ENCODE measurements at places on chromosomes 7 and 10.
A peak's percentile ranks its signal among the peaks of the same experiment; 100 is the strongest.

DNA sequence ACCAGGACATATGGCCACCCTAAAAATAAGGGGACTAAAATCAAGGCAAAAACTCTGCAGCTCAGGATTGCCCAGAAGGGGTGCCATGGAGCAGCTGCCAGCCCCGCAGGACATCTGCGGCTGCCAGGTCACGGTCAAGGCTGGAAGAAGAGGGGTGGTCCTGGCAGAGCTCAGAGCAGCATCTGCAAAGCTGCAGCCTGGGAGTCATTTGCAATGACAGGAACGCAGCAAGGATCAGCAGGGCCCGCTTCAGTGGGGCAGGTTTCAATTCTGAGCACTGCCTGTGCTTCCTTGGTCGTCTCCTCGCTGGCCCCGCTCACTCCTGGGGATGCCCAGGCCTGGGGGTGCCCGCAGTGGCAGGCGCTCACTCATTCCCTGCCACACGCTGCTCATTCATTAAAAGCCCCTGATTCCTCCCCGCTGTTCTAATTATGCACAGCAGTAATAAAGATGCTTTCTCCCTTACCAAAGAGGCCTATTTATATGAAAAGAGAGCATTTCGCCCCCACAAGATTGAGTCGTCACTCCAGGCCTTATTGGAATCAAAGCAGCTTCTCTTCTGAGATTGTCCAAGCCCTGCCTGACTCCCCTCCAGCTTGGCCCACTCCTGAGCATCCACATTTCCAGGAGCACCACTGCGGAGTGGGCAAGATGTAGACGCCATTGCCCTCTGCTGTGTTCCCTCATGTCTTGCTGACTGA lies 4.6 kb downstream of the HSPA12A start:
- DNase-seq = no peak

- no peak for DNase-seq
Observed at GRCh38 chr7:151927011-151927410, 29.2 kb upstream of the GALNTL5 start.

- no peak for DNase-seq
Observed at GRCh38 chr10:11135709-11136108, 118.0 kb downstream of the CELF2 start.

- DNase-seq = no peak
Observed at GRCh38 chr10:22475651-22476600, 130.6 kb downstream of the SPAG6 start.

DNA sequence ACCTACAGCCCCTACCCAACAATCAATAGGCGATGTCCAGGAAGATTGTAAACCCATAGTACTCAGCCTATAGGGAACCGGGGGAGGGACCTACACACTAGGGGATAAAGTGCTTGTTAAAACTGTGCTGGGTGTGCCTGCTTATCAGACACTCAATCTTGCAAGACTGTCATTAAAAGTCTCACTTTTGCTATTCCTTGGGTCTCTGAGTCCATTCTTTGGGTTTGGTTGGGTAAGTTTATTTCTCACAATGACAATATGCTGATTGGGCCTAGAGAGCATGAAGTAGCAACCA lies 45.6 kb downstream of the PTPRE start:
- no peak for DNase-seq

DNA sequence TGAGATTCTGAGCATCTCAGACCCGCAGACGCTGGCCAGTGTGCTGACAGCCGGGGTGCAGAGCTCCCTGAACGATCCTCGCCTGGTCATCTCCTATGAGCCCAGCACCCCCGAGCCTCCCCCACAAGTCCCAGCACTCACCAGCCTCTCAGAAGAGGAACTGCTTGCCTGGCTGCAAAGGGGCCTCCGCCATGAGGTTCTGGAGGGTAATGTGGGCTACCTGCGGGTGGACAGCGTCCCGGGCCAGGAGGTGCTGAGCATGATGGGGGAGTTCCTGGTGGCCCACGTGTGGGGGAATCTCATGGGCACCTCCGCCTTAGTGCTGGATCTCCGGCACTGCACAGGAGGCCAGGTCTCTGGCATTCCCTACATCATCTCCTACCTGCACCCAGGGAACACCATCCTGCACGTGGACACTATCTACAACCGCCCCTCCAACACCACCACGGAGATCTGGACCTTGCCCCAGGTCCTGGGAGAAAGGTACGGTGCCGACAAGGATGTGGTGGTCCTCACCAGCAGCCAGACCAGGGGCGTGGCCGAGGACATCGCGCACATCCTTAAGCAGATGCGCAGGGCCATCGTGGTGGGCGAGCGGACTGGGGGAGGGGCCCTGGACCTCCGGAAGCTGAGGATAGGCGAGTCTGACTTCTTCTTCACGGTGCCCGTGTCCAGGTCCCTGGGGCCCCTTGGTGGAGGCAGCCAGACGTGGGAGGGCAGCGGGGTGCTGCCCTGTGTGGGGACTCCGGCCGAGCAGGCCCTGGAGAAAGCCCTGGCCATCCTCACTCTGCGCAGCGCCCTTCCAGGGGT lies 703 bp downstream of the RBP3 start:
- no peak for DNase-seq

- no peak for DNase-seq
Observed at GRCh38 chr7:73685311-73685710, 1.9 kb downstream of the BUD23 start.

- no peak for DNase-seq
Observed at GRCh38 chr10:7267142-7267541, 143.7 kb downstream of the SFMBT2 start.

DNA sequence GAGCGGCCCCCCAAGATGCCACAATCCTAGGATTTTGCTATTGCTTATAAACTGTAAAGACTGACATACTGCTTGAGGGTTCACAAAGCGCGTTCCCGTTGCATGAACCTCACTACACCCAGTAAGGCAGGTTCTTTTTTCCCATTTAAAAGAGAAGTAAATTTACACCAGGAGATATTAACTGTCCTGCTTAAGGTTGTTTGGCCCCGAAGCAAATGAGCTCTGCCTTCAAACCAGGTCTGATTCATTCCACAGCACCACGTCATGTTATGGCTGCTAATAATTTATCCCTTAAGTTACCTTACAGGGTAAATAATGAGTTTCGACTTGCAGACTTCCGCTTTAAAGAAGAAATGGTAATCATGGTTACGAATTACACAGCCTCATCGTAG lies 559 bp upstream of the FKBP14 start:
- no peak for DNase-seq

DNA sequence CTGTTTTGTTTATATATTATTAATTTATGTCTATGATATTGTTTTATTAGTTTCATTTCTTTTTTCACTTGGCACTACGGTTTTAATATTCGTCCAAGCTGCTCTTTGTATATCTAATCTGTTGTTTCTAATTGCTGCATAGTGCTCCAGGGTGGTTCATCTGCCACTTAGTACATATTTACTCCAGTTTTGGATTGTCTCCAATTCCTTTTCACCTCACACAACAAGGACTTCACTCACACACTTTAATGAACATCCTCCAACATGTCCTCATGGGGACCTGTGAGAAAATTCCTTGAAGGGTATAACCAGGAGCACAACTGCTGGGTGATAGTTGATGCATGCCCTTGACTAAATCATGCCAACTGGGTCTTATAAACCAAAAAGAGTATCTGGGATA lies 14.1 kb upstream of the NOC3L start:
- DNase-seq = no peak

GRCh38 chr10:38127812-38128211 lies 33.7 kb downstream of the ZNF37A start:
- no peak for DNase-seq

GRCh38 chr7:88522771-88523293 lies 216.1 kb upstream of the STEAP4 start:
- DNase-seq = no peak

DNA sequence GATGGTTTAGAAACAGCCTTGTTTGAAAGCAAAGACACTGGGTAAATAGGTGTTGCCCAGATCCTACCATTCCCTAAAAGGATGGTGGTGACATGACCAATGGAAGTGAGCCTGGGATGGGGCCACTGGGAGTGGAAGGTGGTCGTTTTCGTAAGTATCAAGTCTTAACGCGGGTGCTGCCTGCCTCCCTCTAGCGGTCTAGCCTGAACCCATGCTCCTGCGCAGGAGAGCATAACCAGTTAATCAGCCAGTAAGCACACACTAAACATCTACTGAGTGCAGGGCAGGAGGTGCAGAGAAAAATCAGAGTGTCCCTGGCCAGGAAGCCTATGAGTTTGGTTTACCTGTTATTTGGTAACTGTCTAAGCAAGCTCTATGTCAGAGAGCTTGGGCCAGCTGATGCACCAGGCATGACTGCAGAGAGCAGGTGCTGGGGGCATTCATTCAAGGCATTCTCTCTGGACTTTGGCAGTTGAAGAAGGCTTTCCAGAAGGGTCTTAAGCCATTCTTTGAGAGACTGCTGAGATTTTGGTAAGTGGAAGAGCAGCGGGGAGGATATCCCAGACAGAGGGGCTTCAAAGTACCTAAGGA lies 930 bp downstream of the GARIN1A start:
- DNase-seq = no peak

- DNase-seq = no peak
Observed at GRCh38 chr10:103859161-103860086, 4.0 kb upstream of the SH3PXD2A start.

GRCh38 chr10:57743711-57744110 lies 524.0 kb downstream of the IPMK start:
- no peak for DNase-seq

GRCh38 chr10:49176310-49177268 lies 11.6 kb downstream of the TMEM273 start:
- DNase-seq = peak; percentile 48

DNA sequence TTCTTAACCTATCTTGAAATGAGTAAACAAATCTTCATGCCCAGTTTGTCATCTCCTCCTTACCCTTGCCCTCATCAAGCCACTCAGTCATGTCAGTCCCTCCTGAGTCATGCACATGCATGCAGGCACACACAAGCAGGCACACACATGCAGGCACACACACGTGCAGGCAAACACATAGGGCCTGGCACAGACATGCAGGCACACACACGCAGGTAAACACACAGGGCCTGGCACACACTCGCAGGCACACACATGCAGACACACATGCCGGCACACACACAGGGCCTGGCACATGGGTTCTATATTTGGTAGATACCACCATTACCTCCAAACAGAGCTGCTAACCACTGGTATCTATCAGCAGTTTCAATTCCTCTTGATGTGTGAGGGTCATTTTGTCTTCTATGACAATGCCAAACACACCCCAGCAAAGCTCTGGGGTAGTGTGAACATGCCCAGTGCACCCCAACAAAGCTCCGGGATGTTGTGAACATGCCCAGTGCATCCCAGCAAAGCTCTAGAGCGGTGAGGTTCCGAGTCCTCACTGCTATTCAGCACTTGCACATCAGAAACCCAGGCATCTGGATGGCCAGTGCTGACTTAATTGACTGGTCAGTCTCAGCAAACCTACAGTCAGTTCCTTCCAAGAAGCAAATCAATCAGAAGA lies 563.8 kb downstream of the PTPRN2 start:
- no peak for DNase-seq

DNA sequence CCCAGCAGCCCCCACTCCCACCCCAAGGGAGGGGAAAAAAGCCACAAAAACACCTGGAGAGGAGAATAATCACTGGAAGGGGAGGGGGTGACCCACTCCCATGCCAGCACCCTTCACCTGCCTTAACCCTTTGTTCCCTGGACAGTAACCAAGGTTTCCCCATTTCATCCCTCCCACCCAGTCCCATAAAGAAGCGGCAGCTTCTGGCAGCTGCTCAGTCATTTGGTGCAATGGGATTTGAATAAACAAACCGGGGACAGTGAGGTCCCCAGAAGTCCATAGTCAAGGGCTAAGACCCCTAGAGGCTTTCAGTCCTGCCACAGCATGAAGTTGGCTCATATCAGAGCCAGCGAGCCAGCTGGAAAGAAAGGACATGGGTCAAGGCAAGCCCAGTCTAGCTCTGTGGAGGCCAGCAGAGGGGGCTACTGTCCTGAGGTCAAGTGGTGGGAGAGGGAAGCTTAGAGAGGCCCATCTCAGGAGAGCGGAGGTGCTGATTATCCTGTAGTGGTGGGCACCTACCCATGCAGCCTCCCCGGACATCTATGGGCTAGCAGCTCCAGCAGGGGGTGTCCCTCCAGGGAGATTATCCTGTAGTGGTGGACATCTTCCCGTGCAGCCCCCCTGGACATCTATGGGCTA lies 58.9 kb upstream of the LBX1 start:
- DNase-seq = no peak

GRCh38 chr10:29823553-29824080 lies 188.8 kb upstream of the SVIL start:
- no peak for DNase-seq

GRCh38 chr10:2924431-2924830 lies 142.9 kb upstream of the PFKP start:
- no peak for DNase-seq

GRCh38 chr7:137871170-137871915 lies 24.6 kb upstream of the DGKI start:
- DNase-seq = peak; percentile 58

- DNase-seq = no peak
Observed at GRCh38 chr7:126768836-126769235, 483.9 kb downstream of the GRM8 start.

DNA sequence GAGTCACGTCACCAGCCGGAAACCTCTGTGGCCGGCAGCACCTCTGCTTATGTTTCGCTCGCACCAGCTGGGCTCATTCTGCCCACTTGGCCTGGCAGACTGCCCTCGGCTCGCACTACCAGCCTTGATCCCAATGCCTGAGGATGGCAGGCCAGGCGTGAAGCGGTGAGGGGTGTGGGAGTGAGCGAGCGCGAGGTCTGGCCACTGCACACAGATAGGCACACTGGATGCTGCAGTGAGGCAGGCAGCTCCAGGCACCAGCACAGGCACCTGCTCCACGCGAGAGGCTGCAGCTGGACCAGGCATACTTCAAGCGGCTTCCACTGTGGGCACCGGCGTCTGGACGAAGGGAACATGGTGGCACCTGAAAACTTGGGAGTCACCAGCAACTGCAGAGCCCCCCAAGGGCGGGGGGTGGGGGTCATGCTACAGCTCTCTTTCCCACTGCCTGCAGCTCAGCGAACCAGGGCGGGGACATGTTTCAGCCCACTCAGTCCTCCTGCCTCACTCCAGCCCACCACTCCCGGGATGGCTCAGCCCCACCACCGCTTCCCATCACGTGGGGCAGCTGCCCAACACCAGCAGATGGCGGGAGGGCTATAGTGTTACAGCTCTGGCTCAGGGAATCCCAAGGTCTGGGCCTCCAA lies 5.4 kb upstream of the DMTF1 start:
- peak; percentile 56 for DNase-seq

GRCh38 chr10:124285587-124286527 lies 132.9 kb downstream of the OAT start:
- peak; percentile 71 for DNase-seq

GRCh38 chr10:124594240-124594639 lies 132.6 kb downstream of the LHPP start:
- no peak for DNase-seq

- peak; percentile 28 for DNase-seq
Observed at GRCh38 chr7:139231513-139232376, 708 bp downstream of the UBN2 start.

DNA sequence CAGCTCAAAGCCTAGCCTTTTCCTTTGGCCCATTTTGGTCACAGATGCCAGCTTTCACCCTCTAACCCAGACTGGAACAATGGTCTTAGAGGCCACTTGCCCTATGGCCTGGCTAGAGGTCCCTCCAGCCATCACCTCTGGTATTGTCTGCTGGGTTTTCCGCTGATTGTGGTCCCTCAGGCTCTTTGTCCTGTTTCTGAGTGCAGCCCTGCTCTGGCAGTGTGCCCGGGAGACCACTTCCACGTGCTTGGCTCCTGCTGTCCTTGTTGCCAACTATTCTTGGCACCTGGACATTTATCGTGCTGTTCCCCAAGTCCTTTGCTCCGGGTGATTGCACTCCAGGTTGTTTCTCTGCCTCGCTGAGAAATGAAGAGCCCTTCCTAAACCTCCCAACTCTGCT lies 53.3 kb upstream of the FAM180A start:
- no peak for DNase-seq

All from tibial artery (tissue), 4 donors.